Gastroesophageal sphincter (tissue), 4 donors: ENCODE measurements at places on chromosomes 5 and 9. TPM values are rescaled to one million over a fixed set of nuclear protein-coding genes. Genes with fewer than 3 reads are reported as not detected.
A peak's percentile ranks its signal among the peaks of the same experiment; 100 is the strongest.

Gene PANK3
- 43.0 TPM for total RNA-seq

GRCh38 chr5:143434261-143435209 lies 31.0 kb upstream of the NR3C1 start:
- ATAC-seq: peak; percentile 22

DNA sequence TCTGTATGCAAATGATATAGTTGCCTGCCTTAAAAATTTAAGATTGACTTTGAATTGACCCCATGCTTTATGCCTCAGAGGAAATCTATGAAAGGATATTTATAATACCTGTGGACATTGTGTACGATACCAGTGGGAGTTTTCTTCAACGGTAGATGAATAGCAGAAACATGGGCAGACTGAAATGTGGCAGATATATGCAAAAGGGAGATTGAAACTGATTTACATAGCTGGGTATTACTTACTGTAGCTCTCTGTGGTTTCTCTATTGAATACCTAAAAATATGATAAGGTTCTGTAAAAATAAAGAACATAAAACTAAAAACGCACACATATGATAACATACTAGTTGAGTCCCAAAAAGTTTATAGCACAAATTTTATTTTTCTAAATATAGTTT lies 345.2 kb upstream of the PCSK5 start:
- no peak for ATAC-seq

- peak; percentile 28 for ATAC-seq
Observed at GRCh38 chr5:154244476-154244875, 53.9 kb downstream of the GALNT10 start.

Gene LCN15
- not detected for total RNA-seq

DNA sequence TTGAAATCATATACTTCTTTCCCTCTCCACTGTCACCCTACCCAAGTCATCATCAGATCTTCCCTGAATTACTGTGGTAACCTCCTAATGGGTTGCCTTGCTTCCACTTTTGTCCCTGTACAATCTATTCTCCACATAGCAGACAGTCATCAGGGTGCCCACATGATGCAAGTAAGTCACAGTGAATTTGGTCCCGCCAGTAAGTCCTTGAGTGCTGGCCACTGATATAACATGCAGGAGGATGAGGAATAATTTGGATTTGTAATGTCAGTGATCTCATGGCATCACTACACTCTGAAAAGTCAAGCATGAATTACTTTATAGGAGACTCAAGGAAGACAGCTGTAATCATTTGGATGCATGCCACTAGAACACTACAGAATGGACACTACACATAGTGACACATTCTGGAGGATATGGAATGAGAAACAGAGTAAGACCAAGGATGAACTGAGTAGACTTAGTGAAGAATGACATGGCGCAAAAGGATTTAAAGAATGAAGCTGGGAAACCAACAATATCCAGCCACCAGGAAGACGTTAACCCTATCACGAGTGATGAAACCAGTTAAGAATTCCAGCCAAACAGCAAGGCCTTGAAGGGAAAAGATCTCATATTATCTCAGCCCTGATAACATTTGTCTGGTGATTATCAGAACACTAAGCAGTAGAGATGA lies 28.6 kb downstream of the MARCHF3 start:
- ATAC-seq: no peak
